ENCODE measurements at places on chromosomes 16 and 17. TPM values are rescaled to one million over a fixed set of nuclear protein-coding genes. Genes with fewer than 3 reads are reported as not detected.

The PLCG2 gene
- 3.8 TPM for total RNA-seq

The ADAP2 gene
- total RNA-seq = 4.1 TPM

The HOXB7 gene
- total RNA-seq = 31.7 TPM

The ANTKMT gene
- 23.4 TPM for total RNA-seq

The HOXB1 gene
- not detected for total RNA-seq

The WSCD1 gene
- 2.9 TPM for total RNA-seq

The NPIPA3 gene
- total RNA-seq = 1.9 TPM

The CCL3 gene
- total RNA-seq = not detected

The NOTUM gene
- 0.14 TPM for total RNA-seq

The TBC1D28 gene
- total RNA-seq = not detected

The CD300LB gene
- total RNA-seq = 0.03 TPM

The DERL2 gene
- 114 TPM for total RNA-seq

The GP2 gene
- total RNA-seq = not detected

The HSPB9 gene
- total RNA-seq = not detected

The SLC6A4 gene
- total RNA-seq = 0.05 TPM

The G6PC1 gene
- not detected for total RNA-seq

The KRTAP2-3 gene
- 0.20 TPM for total RNA-seq
